Epithelial cell of proximal tubule (primary cell): ENCODE measurements at places on chromosomes 5 and 9.

DNA sequence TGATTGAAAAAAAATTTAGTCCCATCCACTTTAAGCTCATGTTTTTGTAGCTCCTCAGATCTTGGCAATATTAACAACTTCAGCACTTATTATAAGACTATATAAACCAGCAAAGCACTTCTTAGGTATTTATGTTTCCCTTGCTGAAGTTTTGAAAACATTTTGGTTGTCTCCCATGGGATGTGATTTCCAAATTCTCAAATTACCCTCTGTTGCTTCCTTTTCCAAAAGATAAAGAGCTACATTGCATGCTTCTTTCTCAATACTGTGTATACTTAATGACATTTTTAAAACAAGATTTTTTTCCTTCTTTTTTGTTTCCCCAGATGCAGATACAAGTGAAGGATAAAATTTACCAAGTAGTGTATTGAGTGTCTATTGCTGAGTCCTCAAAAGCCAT lies 567.1 kb downstream of the CSNK1G3 start:
- no peak for DNase-seq

GRCh38 chr9:12698266-12698665 lies 5.1 kb downstream of the TYRP1 start:
- DNase-seq: no peak

DNA sequence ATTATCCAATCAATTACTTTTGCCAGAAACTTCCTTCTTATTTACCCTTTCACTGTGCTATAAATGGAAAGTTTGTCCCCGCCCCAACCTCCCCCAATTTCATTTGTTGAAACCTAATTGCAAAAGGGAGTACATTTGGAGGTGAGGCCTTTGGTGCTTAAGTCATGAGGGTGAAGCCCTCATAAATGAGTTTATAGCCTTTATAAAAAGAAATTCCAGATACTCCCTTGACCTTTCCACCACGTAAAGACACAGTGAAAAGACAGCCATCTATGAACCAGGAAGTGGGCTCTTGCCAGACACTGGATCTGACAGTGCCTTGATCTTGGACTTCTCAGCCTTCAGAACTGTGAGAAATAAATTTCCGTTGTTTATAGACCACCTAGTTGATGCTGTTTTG lies 82.3 kb downstream of the NUDT12 start:
- DNase-seq: no peak

GRCh38 chr9:89868100-89868499 lies 263.3 kb downstream of the GADD45G start:
- DNase-seq: no peak

DNA sequence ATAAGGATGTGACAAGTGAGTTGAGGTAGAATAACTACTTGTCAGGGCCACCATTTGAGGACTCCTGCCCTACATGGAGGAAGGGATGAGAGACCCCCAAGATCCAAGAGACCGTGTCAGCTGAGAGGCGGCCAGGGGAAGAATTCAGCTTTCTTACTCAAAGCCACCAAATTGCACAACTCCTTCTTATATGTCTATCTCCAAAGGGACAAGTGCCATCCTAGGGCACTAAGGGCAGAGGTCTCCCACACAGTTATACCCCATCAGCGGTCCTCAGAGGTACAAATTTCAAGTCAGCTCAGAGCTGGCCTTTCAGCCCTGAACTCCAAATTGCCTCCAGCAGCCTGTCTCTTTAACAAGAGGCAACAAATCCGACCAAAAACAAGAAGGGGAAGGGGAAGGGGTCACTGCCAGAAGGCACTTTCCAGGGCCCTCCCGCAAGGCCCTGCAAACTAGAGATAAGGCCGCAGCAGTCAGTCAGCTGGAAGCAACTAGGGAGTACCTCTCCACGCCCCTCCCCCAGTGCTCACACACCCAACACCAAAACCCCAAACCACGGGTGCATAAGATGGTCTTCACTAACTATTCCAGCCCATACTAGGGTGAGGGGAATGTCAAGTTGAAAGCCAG lies 6.1 kb upstream of the STOML2 start:
- DNase-seq: no peak
